ENCODE measurements at places on chromosomes 4 and X.

GRCh38 chr4:153934688-153935017 lies 145.8 kb upstream of the SFRP2 start:
- DNase-seq = no peak

DNA sequence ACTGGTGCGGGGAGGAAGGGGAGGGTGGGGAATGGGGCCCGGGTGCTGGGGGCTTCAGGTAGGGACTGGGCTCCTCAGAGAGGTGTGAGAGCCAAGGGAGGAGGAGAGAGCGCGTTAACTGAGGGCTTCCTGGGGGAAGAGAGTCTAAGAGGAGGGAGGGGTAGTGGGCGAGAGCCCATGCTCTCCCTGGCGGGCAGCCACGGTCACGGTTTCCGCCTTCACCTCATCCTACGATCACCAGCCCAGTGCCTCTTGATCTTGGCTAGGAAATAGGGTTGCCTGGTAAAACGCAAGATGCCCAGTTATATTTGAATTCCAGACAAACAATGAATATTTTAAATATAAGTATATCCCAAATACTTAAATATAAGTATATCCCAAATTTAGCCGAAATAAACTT lies 60.8 kb upstream of the GRPEL1 start:
- no peak for DNase-seq

DNA sequence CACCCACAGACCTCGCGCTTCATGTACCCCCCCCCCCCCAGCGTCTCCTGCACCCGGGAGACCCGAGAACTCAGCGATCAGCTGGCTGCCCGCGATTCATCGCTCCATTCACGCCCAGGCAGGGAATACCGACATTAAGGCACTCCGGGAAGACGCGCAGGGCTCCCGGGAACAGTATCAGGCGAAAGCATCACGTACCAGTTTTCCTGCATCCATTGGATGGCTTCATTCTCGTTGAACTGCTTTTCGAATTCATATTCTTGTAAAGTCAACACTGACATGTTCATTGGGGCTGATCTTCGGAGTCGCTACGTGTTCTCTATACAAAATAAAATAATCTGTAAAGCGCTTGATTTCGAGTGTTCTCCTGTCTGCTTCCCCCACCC lies 373 bp downstream of the ELOVL6 start:
- peak; percentile 1 for DNase-seq

GRCh38 chrX:96435378-96436035 lies 249.1 kb upstream of the DIAPH2 start:
- DNase-seq = no peak

- no peak for DNase-seq
Observed at GRCh38 chr4:37549041-37549440, 137.1 kb downstream of the RELL1 start.

- DNase-seq = no peak
Observed at GRCh38 chr4:165403637-165404036, 24.8 kb downstream of the CPE start.

DNA sequence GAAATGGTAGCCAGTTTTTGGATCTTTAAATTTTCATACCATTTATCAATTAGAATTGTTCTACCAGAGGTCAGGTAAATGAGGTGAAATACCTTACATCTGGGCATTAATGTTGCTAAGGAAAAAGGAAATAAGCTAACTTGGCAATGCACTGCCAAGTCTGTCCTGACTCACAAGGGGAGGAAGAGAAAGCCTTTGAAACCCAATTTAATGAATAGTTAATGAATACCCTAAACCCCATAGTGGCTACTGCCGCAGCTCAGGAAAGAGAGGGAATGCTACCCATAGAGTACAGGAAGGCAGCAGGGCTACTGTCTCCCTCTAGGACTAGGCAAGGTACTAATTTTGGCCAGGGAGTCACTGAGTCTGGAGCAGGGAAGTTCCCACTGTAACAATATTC lies 16.8 kb upstream of the DHX15 start:
- DNase-seq = no peak

GRCh38 chrX:30865015-30865414 lies 24.0 kb downstream of the TAB3 start:
- no peak for DNase-seq

DNA sequence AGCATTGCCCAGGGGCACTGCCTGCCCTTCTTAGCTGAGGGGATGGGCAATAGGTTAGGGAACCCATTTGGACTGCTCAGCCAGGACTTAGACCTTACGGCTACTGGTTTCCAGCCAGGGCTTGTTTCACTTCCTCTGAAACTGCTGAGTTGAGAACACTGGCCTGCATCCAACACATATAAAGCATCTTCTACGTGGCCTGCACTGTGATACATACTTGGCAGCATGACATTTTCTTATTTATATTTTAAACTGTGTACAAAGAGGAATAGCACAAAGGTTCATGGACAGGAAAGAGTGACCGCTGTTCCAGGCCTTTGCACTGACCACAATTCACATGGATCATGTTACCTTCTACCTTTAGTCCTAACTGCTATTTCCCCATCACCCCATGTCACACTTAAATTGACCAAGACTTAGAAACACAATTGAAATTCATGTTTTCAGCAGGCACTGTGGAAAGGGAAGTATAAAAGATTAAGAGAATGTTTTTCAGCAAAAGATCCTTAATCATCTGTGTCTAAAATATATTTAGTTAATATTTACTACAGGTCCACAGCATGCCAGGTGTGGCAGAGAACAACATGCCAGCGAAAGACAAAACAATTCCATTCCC lies 43.7 kb downstream of the NLGN4X start:
- DNase-seq = no peak

DNA sequence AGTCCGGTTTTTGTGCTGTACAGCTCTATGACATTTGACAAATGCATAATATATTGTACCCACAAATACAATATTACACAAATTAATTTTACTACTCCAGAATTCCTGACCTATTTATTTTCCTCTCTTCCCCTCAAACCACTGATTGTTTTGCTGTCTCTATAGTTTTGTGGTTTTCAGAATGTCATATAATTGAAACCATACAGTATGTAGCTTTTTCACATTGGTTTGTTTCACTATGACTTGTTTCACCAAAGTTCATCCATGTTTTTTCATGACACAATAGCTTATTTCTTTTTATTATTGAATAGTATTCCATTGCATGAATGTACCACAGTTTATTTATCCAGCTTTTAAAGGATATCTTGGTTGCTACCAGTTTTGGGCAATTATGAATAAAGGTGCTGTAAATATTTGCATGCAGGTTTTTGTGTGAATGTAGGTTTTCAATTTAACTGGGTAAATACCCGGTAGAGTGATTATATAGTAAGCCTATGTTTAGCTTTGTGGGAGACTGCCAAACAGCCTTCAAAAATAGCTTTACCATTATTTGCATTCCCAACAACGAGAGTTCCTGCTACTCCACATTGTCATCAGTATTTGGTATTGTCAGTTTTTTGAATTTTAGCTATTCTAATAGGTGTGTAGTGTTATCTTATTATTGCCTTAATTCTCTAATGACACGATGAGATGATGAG lies 25.9 kb downstream of the RNF175 start:
- DNase-seq = no peak

GRCh38 chrX:63426519-63426918 lies 75.4 kb upstream of the SPIN4 start:
- DNase-seq = no peak

GRCh38 chr4:102612824-102613366 lies 111.7 kb downstream of the NFKB1 start:
- peak; percentile 32 for DNase-seq

DNA sequence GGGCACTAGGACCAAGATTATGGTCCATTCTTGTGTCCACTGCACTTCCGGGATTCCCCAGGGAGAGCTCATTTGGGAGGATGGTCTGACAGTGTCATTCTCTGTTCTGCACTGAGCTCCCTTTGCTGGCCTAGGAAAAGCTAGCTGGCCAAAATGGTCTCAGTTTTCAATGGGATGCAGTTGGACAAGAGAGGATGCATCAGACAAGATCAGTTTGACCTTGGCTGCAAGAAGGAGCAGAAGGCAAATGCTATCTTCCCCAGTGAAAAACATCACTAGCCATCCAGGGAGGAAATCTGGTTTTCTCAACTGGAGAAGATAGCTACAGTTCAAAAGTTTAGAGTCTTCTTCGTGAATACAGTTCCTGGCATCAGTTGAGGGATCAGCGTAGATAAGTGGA lies 221.1 kb downstream of the PTTG2 start:
- no peak for DNase-seq

- DNase-seq = no peak
Observed at GRCh38 chrX:130902446-130902782, 595 bp downstream of the ENOX2 start.

DNA sequence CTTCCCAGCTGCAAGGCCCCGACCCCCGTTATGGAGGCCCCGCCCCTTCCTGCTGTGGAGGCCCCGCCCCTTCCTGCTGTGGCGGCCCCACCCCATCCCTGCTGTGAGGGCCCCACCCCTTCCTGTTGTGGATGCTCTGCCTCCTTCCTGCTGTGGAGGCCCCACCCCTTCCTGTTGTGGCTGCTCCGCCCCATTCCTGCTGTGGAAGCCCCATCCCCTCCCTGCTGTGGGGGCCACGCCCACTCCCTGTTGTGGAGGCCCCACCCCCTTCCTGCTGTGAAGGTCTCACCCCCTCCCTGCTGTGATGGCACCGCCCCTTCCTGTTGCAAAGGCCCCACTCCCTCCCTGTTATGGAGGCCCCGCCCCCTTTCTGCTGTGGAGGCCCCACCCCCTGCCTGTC lies 104.9 kb upstream of the PSAPL1 start:
- DNase-seq = peak; percentile 18

GRCh38 chr4:138005486-138005885 lies 236.7 kb downstream of the SLC7A11 start:
- no peak for DNase-seq

GRCh38 chrX:68936608-68937007 lies 107.8 kb downstream of the EFNB1 start:
- DNase-seq = no peak

- no peak for DNase-seq
Observed at GRCh38 chr4:104163820-104164219, 330.9 kb downstream of the CXXC4 start.

DNA sequence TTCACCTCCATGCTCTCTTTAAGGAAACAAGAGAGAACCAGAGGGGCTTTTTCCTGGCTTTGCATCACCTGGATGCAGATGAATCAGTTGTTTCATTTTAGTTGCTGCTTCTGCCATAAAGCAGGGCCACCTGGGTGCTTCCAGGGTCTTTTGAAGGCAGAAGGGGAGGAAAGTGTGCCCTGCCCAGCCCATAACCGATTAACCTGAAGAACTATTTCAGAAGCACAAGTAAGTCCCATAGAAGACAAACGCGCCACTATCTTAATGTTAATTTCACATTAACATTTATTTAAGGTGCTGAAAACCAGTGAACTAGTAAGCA lies 32.1 kb downstream of the IRF2 start:
- DNase-seq = no peak

GRCh38 chrX:148854306-148854705 lies 353.9 kb downstream of the AFF2 start:
- DNase-seq = no peak

DNA sequence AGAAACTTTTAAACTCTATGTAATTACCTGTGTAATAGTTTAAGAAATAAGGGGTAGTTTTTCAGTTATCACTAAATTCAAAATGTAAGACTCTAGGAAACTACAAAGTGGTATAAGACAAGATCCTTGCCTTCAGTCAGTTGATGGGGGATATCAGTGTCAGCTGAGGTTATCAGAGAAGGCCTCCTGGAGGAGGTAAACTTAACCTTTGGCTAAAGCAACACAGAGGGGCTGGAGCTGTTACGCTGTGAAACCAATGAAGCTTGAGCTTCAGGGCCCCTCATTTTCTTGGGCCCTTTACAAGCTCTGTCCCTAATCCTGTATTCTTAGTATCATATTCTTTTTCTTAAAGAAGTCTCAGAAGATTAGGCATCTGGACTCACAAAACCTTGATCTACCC lies 35.9 kb downstream of the FAM13A start:
- DNase-seq = no peak

DNA sequence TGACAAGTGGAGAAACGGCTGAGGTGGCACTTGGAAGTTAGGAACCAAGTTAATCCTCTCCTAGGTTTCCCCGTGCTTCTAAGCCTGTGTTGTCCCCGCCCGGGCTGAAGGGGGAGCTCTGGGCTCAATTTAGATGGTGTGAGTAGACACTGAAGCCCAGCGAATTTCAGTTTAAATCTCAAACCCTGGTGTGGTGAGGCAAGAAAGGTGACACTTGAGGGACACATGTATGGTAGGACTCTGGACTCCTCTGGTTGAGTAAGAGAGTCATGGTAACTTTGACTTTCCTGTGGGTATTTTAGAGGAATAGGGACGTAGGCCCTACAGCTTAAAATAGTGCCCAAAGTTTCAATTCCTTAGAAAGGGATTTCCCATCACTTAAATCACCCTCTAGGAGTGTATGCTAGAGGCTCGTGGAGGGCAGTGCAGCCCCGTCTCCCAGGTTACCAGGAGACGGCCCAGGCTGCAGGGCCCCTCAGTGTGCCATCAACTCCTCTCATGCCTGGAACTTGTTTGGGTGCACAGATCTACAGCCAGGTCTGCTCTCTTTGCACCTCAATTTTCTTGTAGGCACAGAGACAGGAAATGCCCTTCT lies 24.0 kb downstream of the HAND2 start:
- DNase-seq = no peak

- DNase-seq = no peak
Observed at GRCh38 chrX:20499763-20500162, 233.1 kb upstream of the RPS6KA3 start.

DNA sequence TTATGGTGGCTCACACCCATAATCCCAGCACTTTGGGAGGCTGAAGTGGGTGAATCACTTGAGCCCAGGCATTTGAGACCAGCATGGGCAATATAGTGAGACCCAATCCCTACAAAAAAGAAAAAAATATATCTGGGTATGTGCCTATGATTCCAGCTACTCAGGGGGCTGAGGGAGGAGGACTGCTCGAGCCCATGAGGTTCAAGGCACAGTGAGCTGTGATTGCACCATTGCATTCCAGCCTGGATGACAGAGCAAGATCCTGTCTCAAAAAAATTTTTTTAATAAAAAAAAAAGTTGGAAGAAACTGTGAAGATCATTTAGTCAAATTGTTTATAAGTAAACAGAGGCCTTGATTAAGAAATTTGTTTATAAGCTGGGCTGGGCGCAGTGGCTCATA lies 39.7 kb downstream of the KLHL8 start:
- DNase-seq = no peak

DNA sequence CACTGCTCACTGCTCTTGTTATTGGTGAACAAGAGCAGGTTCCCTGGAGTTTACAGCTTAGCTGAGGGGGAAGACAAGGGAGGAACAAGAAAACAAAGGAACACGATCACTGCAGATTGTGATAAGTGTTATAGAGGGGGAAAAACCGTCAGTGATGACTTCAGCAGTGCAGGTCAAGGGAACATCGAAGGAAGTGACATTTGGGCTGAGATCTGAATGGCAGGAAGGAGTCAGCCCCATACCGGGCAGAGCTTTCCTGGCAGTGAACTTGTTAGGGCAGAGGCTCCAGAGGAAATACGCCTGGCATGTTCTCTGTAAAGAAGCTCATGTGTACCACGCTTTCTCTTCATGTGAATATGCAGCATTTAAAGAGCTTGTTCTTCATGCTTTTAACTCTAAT lies 78.1 kb downstream of the LDB2 start:
- DNase-seq = no peak

DNA sequence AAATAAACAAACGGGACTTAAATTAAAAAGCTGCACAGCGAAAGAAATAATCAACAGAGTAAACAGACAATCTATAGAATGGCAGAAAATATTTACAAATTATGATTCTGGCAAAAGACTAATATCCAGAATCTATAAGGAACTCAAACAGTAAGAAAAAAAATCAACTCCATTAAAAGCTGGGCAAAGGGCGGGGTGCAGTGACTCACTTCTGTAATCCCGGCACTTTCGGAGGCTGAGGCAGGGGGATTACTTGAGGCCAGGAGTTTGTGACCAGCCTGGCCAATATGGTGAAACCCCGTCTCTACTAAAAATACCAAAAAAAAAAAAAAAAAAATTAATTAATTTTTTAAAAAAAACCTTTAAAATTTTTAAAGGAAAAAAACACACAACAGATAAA lies 109.0 kb downstream of the ATP11C start:
- DNase-seq = no peak

Data from stimulated activated CD4-positive, alpha-beta T cell treated with anti-CD3 and anti-CD28 coated beads, Interleukin-2, amount 100 ng/mL, for 48 hours (primary cell).